ENCODE measurements at places on chromosomes 3 and 15. TPM values are rescaled to one million over a fixed set of nuclear protein-coding genes. Genes with fewer than 3 reads are reported as not detected.

- peak; percentile 60 for DNase-seq
Observed at GRCh38 chr3:13549623-13550422, 898 bp downstream of the FBLN2 start.

Gene CYP19A1
- 0.19 TPM for total RNA-seq

- DNase-seq = peak; percentile 59
Observed at GRCh38 chr15:98076021-98076816, 115.7 kb downstream of the ARRDC4 start.

DNA sequence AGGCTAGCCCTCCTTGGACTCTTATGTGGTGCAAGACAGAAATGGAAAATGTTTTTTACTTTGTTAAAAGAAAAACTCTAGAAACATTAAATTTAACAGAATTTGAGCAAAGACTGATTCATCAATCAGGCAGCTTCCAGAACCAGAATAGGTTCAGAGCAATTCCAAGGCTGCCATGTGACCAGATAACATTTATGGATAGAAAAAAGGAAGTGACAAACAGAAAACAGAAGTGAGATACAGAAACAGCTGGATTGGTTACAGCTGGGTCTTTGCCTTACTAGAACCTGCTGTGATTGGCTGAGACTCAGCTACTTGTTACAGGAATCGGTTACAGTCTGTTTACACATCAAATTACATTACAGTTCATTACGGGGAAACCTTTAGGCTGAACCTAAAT, 22.5 kb upstream of the OTOL1 start:
- DNase-seq = no peak

DNA sequence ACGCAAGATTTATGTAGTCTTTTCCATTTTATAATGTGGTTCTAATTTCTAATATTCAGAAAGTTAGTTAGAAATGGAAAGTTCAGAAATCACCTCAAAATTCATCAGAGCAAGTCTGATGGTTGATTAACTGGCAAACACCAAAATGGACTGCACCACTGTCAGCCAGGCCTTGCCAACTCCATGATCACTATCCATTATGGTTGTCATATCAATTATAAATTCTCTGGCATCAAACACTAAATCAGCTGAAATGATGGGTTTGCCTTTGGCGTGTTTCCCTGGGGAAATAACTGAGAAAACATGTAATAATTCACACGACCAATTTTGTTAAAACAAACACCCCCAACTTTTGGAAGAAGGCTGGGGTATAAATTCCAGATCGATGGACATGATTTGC, 219.4 kb downstream of the CDIN1 start:
- no peak for DNase-seq

DNA sequence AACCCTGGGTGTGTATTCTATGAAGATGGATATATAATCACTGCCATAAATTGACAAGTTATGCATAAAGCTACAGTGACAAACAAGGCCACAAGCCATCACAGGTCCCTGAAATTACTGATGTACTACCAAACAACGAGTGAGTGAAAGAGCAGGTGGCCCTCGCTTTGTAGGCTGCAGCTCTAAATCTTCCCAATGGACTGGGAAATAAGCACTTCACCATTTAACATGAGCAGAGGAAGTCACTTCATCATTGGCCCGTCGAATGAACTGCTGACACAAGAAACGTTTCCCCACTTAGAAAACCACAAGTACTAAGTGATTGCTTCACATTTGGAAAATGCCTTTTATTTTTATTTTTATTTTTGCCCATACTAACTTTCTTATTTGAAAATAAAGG, 218.0 kb downstream of the ZNF385D start:
- no peak for DNase-seq

DNA sequence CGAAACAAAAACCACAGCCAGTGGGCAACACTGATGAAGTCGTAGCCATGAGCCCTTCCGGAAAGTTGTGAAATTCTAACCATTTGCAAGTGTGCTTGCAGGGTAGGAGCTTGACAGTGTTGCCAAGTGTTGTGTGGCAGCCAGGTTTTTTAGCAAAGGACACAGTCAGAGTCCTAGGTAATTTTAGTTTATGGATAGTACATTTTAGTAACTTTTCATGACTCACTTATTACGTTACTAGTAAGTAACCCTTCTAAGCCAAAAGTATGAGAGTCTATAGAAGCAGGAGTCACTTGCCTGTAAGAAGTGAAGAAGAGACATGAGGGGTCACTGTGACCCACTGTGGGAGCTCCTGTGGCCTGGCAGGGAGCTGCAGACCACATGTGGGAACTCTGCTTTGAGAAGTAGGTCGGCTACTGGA, 54.8 kb upstream of the ADPGK start:
- DNase-seq = no peak

Gene SEC22A
- 6.5 TPM for total RNA-seq

DNA sequence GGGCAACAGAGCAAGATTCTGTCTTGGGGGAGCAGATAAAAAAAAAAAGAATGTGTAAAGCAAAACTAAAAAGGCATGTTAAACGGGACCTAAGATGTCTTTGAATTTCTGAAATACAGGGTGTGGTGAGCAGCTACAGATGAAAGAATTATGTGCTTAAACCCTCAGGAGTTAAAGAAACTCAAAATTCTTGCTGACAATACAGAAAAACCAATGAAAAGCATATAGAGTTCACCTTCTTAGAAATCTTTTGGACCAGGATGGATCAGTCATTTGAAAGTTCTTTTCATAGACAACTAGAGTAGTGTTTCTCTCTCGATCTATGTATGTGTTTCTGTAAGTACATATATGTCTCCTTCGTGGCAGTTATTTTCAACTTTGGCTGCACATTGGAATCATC, 31.4 kb downstream of the TUBGCP4 start:
- DNase-seq = no peak

- peak; percentile 80 for DNase-seq
Observed at GRCh38 chr15:42084465-42085235, 9.7 kb downstream of the PLA2G4D start.

DNA sequence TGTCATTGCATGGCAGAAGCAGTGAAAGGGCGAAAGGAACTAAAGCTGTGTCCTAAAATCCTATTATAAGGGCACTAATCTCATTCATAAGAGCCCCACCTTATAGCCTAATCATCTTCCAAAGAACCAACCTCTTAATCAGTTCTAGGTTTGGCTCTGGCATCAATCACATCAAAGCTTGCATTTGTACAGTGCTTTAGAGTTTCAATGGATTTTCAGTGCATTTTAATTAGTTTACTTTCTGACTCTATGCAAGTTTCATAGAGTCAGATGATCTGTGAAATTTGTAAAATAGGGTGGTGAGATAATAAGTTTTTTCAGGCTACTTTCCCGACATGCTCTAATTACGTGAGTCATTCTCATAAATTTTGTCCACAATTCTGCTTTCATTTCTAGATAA, 341.1 kb downstream of the DIPK2A start:
- DNase-seq = no peak

DNA sequence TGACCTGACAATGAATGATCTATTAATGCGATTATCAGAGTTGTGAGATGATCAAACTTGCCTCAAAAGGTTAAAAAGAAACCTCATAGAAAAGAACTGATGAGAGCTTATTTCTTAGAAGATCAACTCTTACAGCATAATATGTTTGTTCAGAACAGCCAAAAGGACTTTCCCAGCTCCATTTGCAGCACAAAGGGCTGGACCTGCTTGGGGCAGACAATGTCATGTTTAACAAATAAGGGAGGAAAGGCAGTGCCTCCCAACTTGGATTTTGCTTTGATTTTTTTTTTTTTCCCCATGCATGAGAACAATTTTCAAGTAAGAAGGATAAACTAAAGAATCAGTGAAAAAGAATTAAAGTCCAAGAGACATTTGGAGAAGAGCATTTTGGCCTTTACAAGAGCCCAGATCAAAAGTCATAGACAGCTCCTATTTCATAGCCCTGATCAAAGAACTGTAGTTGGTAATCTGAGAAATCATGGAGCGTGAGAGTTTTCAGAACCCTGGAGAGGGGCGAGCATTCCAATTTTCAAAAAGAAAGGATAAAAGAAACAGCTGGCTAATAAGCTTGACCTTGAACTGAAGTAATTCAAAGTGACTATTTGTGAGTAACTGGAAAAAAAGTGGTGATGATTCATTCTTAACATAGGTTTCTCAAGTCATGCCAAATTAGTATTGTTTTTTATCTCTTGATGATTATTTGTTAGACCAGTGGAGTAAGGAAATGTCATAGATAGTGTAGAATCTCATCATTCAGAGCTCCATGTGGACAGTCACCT, 136.0 kb upstream of the CFAP20DC start:
- DNase-seq = no peak

GRCh38 chr3:183108001-183108449, 8.7 kb upstream of the MCCC1 start:
- DNase-seq = no peak

DNA sequence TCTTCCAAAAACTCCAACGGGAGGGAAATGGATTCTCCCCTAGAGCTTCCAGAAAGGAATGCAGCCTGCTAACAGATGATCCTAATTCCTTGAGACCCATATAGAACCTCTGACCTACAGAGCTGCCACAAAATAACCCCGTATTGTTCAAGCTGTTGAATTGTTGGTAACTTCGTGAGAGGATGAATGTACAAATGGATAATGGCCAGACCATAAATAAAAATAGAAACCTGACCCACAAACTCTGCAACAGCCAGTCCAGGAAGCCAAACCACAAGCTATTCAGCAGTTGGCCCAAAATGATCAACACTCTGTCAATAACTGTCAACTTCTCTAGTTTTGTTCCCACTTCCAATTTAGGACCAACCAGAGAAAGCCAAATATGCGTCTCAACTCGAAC, 414.0 kb upstream of the ZNF717 start:
- DNase-seq = no peak

Gene GABRR3
- total RNA-seq = not detected

Gene NR1I2
- 0.11 TPM for total RNA-seq

- DNase-seq = no peak
Observed at GRCh38 chr3:121819236-121819635, 15.6 kb downstream of the IQCB1 start.

Gene ACTC1
- total RNA-seq = 12,822 TPM

Gene CYP11A1
- total RNA-seq = 0.51 TPM

Gene CDHR4
- not detected for total RNA-seq

DNA sequence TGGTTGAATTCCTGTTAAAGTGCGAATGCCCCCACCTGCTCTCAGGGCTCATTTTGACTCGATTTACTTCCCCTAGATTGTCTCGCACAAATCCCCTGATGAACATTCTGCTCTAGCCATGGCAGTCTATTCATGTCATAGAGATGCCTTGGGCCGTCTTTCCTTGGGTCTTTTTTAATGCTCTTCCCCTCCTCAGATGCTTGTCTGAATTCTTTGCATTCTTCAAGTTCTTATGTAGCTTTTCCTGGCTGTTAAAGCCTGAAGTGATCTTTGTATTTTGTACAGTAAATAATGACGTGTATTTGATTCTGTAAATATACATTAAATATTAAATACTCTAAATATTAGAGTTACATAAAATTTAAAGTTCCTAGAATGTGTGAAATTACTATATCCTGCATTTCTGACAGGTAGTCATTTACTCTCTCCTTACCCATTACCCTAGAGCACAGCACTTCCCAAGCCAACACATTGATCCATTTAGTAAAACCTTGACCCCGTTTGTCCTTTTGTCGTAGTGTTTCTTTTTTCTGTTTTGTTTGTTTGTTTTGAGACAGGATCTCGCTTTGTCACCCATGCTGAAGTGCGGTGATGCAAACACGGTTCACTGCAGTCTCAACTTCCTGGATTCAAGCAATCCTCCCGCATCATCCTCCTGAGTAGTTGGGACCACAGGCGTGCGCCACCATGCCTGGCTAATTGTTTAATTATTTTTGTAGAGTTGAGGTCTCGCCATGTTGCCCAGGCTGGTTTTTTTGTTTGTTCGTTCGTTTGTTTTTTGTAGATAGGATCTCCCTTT, 47.9 kb downstream of the YEATS2 start:
- no peak for DNase-seq

GRCh38 chr15:58064980-58065444, 499 bp downstream of the ALDH1A2 start:
- DNase-seq = peak; percentile 51

GRCh38 chr3:17116007-17116600, 231.3 kb downstream of the PLCL2 start:
- no peak for DNase-seq

Gene RLBP1
- total RNA-seq = not detected

- no peak for DNase-seq
Observed at GRCh38 chr15:59208613-59209249, 2.1 kb downstream of the LDHAL6B start.

Gene EIF4G1
- 254 TPM for total RNA-seq

Gene ZNF860
- 0.08 TPM for total RNA-seq

Gene PTH1R
- 11.8 TPM for total RNA-seq

Gene BFSP2
- total RNA-seq = not detected

Gene TNNC1
- total RNA-seq = 7,948 TPM

DNA sequence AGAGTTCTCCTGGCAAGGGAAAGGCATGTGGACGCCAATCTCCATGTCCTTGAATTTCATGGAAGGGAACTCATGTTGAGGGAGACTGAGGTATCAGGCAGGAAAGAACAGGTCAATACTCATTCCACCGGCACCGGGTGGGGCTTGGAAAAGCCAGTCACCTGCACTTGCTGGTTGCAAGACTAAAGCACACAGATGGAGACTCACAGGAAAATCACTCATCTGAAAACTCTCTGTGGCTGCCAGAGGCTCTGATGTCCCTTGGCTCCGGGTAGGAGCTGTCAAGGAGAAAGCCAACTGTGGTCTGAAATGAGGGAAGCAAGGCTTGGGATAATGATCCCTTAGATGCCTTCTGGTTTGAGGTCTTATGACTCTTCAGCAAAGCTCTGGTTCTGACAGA, 8.7 kb upstream of the CGNL1 start:
- no peak for DNase-seq

GRCh38 chr15:73954188-73955145, 28.2 kb downstream of the LOXL1 start:
- no peak for DNase-seq

GRCh38 chr3:76025561-76025960, 240.2 kb upstream of the ZNF717 start:
- DNase-seq = no peak

Gene LTF
- 3.7 TPM for total RNA-seq

Gene CEP97
- 6.2 TPM for total RNA-seq

GRCh38 chr3:28224430-28224829, 17.0 kb upstream of the CMC1 start:
- no peak for DNase-seq

Gene VEPH1
- not detected for total RNA-seq

GRCh38 chr3:183817639-183818038, 7.7 kb downstream of the MAP6D1 start:
- DNase-seq = no peak

DNA sequence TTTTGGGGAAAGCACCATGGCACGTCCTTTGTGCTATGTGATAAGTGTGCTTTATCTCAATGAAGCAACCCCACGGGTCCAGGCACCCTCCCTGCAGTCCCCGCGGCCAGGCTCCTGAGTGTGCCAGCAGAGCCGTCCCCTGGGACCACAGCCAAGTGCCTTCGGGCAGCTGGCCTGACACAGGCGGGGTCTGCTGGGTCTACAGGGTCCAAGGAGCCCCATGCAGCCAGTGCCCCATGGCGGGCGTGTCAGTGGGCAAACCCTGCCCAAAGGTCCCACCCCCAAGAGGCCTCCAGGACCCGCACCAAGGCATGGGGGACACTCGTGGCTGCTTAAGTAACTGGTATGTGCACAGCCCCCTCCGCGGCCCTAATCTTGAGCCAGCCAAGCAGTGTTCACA, 35.3 kb downstream of the KLHL25 start:
- peak; percentile 76 for DNase-seq

- DNase-seq = peak; percentile 87
Observed at GRCh38 chr15:24954783-24955530, at the start of the genes SNRPN and SNURF. TSS of gene SNRPN (plus strand) at chr15:24954987. CDS start at chr15:24974454, 19,467 bp downstream. TSS of gene SNURF (plus strand) at chr15:24954987. CDS start at chr15:24955049, 62 bp downstream.

- DNase-seq = no peak
Observed at GRCh38 chr3:54087581-54088410, 34.6 kb upstream of the CACNA2D3 start.

Measured in Right ventricle myocardium superior (tissue), 1 donor.